ENCODE measurements at places on chromosomes 3 and 15.

DNA sequence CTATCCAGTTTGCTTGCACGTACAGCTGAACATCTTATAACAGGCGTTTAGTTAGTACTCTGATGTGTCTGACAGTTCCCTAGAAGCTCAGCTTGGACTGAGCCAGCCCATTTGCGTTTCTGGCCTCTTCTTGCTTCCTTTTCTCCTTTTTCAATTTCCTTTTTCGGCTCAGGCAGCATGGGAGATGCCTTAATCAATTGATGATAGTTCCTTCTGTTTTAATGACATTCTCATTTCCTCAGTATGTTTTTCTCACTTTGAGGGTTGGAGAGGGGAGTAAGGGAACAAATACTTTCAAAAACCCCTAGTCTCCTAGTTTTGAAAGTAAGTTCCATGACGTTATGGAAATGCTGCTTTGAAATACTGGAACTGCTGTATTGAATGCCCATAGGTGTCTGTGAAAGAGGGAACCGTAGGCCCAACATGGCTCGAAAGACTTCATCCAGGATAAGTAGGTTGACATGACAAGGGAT, 18.9 kb downstream of the IL1RAP start:
- DNase-seq: no peak

GRCh38 chr15:27816790-27817189, 282.3 kb downstream of the OCA2 start:
- no peak for DNase-seq

- DNase-seq: no peak
Measured at GRCh38 chr3:141878326-141878725, 1.9 kb downstream of the ATP1B3 start.

- DNase-seq: no peak
Measured at GRCh38 chr15:35455201-35455600, 90.8 kb downstream of the DPH6 start.

DNA sequence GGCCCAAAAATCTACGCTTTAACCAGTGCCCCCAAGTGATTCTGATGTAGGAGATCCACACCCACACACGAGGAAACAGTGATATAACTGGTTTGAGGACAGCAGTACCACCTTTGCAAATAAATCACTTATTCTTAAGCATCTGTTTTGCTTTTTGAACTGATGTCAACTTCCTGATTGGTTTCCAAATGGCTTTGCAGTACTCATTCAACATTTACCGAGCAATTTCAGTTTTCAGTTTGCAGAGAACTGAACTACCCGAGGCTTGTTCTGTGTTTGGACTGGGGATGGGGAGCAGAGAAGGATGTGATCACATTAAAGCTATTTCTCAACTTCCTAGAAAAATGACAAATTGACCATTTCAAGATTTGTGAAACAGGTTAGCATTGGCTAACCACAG, 1.1 kb upstream of the GYG1 start:
- DNase-seq: no peak

DNA sequence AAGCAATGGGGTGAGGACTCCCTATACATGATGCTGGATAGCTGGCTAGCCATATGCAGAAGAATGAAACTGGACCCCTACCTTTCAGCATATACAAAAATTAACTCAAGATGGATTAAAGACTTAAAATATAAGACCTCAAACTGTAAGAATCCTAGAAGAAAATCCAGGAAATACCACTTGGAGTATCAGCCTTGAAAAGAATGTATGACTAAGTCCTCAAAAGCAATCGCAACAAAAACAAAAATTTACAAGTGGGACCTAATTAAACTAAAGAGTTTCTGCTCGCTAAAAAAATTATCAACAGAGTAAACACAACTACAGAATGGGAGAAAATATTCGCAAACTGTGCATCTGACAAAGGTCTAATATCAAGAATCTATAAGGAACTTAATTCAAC, 94.3 kb downstream of the XRN1 start:
- no peak for DNase-seq

GRCh38 chr15:41487802-41488201, 5.9 kb upstream of the ITPKA start:
- no peak for DNase-seq

DNA sequence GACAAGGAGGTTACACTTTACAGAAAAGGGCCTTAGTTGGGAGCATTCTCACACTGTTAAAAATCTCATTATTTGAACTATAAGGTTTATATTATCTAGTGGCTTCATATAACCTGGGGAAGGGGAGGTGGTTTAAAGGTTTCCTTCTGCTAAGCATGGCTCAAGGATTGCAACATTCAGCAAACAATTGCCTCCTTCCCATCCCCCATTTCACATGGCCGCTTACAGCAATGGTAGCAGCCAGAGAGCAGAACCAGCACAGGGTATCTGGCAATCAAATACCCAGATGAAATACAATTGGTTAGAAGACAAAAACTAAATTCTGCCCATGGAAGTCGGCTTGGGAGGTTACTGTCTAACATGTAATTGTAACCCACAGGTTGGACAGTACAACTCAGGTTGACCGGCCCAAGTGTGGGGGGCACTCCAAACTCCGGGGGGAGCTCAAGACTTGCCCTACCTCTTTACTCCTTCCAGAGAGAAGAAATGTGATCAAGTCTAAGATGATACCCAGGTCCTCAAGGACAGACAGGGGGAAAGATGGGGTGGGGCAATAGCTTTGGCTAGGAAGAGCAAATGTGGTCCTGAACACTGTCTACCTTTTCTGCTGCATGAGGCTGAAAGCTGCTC, 15.5 kb downstream of the ETV5 start:
- no peak for DNase-seq
